ENCODE measurements at places on chromosomes 1 and 21.
A peak's percentile ranks its signal among the peaks of the same experiment; 100 is the strongest.

DNA sequence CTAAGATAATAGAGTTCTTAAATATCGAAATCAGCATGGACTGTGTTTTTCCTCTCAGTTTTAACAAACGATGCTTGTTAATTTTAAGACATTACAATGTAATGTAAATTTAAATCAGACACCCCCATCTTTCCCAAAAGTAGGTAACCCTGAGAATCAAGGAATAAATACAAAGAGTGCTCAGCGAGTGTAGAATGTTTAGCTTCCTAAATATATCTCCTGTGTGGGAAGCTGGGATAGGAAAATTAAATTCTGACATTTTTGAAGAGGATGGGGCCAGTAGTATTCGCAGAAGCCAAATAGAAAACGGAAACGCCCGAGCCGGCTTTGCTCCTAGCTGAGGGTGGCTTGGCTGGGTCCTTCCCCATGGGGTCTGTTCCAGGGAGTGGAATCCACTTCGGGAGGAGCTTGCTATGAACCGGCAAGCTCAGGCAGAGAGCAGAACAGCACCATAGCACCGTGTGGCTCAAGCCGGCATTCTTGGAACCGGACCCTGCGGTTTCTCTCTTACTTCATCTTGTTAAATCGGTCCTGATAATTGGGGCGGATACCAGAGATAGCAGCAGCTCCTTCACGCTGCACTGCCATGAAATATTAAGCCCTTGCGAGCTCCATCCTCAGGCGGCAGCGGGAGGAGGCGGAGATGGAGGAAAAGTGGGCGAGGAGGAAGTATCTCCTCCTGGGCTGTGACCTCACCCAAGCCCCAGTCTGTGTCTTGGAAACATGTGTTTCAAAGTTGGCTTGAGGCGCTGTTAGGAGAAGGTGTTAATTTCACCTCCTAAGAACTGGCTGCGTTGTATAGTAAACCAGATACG is 24.9 kb downstream of the MAP3K7CL start:
- DNase-seq: no peak

- peak; percentile 76 for DNase-seq
Observed at GRCh38 chr1:89605692-89606091, 27.2 kb upstream of the LRRC8C start.

GRCh38 chr1:20846461-20847374 is 59.6 kb upstream of the HP1BP3 start:
- no peak for DNase-seq

GRCh38 chr21:45313015-45313414 is 25.3 kb upstream of the POFUT2 start:
- no peak for DNase-seq

Data from HS-5 (cell line).